ENCODE measurements at places on chromosomes 12 and 14.
A peak's percentile ranks its signal among the peaks of the same experiment; 100 is the strongest.

DNA sequence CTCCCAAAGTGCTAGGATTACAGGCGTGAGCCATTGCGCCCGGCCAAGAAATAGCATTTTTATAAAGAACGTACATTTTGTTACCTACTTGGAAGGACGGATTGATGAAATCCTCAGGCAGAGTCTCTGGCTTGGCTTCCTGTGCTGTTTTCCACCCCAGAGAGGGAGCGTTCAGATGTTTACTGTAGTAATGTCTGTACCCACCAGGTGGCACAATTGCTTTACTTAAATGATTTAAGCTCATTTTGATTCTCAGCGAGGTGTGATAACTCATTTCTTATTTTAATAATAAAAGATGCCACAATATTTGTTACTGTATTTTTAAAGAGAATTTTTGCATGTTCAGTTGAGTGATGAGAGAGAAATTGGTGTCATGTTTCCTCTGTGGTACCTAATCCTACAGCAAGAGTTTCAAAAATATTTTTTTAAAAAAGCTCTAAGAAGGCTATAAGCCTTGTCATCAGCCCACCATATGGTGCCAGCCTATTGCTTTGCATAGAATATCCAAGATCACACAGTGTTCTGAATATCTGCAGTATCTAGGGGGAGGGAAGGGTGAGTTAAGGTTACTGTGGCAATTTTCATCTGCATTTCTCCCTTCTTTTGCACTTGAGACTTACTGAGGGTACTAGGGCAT lies 82.6 kb upstream of the TRAF3 start:
- DNase-seq, result peak; percentile 75

- no peak for DNase-seq
These were observed 24.0 kb upstream of the RIC8B start for GRCh38 chr12:106750524-106750923.

- DNase-seq, result peak; percentile 38
These were observed 185.5 kb upstream of the ATP2B1 start for GRCh38 chr12:89893972-89894706.

- no peak for DNase-seq
These were observed 39.6 kb downstream of the BICD1 start for GRCh38 chr12:32146074-32146873.

DNA sequence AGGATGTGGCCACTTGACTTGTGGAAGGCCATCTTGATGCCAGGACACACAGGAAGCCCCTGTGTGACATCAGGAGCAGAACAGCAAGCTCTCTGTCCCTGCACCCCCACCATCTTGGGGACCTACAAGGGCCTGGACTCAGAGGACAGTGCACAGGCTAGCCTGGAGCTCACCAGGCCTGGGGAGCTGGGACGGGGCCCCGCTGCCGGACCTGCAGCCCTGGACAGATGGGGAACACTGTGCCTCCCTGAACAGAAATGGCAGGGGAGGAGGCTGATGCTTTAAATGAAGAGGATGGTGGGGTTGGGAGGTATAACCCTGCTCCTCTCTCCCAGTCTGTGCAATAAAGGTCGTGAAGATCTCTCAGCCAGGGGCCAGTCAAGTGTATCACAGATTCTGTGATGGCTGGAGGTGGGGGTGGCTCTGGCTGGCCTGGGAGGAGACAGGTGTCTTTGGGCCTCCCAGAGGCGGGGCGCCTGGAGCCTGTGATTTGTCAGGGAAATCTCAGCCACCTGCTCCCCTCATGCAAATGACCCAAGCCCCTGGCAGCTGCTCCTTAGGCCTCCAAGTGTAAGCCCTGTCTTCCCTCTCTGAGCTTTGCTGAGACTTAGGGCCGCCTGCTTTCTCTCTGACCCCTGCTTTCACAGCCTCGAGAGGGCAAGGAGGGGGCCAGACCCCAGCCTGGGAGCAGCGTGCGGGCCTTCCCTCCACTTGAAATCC lies 1.1 kb upstream of the GNB3 start:
- DNase-seq, result no peak

- no peak for DNase-seq
These were observed 342.7 kb downstream of the PRKD1 start for GRCh38 chr14:29584992-29585391.

DNA sequence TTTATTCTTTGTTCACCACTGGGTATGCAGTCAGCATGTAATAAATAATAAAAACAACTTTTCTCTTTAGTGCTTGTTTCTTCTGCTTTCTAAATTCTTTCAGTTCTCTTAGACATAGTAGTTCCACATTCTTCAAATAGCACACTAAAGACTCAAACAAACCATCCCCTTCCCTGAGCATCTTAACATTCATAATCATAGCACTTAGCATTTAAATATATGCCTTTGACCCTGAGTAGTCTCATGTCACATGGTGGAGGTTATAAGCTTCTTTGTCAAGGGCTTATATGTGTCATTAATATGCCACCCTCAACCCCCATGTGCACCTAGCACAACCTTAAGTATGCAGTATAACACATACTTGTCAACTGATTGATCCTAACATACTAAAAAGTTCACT lies 212.7 kb downstream of the PHLDA1 start:
- DNase-seq, result no peak

DNA sequence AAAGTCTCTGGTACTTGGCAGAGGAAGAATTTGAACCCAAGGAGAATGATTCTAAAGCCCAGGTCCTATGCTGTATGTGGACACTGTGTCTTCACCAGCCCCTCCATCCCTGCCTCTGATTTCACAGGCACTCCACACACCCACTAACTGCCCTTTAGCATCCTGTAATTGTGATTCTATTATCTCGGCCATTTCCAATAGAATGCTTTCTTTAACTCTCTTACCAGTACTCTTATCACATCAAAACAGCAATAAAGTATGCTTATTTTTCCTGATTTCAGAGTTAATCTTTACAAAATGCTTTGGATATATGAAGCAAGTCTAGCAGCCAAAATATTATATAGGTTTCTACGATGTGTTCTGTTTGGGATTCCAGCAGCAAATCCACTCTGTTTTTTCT lies 37.9 kb upstream of the BTG1 start:
- no peak for DNase-seq

- DNase-seq, result no peak
These were observed 208.9 kb downstream of the SYT1 start for GRCh38 chr12:79073506-79073905.

DNA sequence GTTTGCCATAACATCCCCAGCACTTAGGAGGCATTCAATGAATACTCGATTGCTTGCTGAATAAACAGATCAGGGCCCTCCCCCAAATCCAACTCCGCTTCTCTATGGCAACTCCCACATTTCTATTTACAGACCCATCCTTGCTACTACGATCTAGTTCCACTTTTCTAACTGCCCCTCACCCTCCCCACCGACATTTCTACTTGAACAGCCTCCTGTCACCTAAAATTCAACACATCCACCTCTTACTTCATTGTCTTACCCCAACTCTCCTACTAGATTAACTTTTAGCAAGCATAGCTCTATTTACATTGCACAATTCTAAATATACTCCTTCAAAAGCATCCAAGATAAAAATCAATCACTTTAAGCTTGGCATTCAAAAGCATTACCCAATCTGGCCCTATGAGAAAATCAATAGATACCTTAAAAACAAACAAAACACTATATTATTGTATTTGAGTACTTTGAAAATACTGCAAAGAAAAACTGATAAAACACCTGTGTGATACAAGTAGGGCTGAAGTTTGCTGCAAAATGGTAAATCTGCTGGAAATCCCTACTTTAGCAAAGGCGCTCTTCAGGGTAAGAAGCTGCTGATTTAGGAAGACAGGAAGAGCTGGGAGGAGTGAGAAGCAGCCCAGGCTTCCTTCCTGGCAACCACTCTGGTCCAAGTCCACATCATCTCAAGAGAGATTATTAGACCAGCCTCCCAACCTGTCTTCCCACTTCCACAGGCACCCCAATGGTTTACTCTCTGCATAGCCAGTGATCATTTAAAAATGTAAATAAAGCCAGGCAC lies 96.4 kb downstream of the HECTD4 start:
- DNase-seq, result no peak

- DNase-seq, result peak; percentile 94
These were observed at the start of gene SIX1 for GRCh38 chr14:60648934-60649874. Gene SIX1 (minus strand): TSS chr14:60649477. CDS start chr14:60649189, 288 bp downstream.

DNA sequence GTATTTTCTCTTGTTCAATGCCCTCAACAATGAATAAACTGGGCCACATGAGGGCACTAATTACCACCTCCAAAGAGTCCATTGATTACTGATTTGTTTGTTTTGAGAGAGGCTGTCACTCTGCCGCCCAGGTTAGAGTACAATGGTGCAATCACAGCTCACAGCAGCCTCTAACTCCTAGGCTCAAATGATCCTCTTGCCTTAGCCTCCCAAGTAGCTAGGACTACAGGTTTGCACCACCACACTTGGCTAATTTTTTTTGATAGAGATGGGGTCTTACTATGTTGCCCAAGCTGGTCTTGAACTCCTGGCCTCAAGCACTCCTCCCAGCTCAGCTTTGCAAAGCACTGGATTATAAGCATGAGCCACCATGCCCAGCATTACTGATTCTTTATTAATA lies 28.3 kb upstream of the SYCP3 start:
- no peak for DNase-seq

GRCh38 chr12:91316907-91317269 lies 134.3 kb upstream of the DCN start:
- DNase-seq, result no peak

DNA sequence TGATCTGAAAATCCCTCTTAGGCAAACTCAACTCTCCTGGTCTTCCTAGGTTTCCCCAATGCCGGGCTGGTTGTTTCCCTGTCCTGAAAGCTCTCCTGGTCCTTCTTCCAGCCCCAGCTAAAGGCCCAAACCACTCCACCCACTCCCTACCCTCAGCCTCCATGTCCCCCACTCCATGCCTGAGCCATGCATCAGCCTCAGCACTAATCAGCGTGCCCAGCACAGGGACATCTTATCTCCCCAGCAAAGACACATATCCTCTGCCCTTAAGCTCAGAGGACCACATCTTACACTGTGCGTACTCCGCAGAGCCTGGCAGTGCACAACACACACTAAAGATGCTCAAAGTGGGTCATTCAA lies 25.9 kb downstream of the ACTN1 start:
- DNase-seq, result no peak

DNA sequence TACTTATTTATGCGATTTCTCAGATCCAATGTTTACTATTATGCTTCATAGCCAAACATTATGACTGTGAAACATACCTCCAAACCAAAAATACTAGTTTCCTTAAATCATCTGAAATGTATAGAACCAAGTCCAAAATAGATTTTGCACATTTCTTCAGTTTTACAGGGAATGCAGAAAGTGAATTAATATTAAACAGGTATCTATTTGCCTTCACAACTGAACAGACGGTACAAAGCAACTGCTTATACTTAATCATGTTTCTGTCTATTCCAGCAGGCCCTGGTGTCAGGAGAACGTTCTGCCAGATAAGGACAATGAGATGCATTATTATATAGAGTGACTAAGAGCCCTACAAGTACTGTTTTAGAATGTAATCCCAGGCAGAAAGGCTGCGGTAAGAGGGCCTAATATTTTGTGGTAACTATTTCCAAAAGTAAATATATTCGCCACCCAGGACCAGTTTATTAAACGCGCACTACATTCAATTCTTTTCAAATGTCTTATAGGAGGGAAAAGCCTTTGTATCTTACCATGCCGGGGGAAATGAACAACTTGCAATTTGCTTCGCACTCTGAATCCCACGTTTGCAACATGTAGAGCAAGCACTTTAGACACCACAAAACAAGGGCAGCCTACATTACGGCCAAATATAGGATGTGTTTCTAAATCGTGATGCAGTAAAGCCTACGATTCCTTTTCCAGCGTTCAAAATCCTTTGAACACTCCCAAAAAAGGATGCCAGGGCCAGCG lies 1.5 kb downstream of the CORO1C start:
- peak; percentile 54 for DNase-seq

GRCh38 chr12:50515587-50515986 lies 10.8 kb downstream of the DIP2B start:
- DNase-seq, result no peak

DNA sequence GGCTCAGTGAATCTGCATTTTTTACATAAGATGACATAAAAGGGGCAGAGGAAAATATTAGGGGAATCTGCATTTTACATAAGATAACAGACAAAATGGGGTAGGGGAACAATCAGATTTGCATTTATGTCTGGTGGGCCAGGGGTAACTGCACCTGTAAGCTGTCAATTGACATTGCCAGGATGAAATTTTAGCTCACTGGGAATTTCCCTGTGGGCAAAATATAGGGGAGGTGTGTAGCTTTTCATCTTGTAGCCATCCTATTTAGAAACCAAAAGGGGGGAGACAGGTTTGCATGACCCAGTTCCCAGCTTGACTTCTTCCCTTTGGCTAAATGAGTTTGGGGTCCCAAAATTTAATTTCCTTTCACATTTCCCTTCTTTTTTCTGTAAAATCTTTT lies 3.5 kb downstream of the PCNX4 start:
- no peak for DNase-seq

- DNase-seq, result no peak
These were observed 319.4 kb downstream of the SYT1 start for GRCh38 chr12:79183926-79184325.

DNA sequence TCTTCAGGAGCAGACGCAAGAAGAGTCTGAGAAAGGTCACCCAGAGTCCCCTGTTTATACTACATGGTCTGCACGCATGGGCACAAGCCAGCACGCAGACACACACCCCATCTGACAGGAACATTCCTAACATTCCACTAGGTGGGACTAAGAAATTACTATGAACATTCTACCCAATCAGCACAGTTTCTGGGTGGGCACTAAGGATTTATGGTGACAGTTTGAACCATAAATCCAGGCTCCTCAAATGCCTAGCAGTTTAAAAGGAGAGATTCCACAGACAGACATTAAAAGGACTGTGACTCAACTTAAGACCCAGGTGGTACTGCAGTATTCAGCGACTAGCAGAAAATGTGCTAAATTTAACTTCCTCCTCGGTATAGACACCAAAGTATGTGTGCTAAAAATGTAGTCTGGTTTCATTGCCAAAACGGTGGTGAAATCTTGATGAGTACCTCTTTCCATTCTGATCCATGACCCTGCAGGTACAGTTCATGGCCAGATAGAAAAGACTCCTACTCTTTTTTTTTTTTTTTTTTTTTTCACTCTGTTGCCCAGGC lies 16.2 kb downstream of the ABHD4 start:
- DNase-seq, result peak; percentile 94

GRCh38 chr14:61891810-61892209 lies 129.6 kb downstream of the SNAPC1 start:
- DNase-seq, result peak; percentile 37

DNA sequence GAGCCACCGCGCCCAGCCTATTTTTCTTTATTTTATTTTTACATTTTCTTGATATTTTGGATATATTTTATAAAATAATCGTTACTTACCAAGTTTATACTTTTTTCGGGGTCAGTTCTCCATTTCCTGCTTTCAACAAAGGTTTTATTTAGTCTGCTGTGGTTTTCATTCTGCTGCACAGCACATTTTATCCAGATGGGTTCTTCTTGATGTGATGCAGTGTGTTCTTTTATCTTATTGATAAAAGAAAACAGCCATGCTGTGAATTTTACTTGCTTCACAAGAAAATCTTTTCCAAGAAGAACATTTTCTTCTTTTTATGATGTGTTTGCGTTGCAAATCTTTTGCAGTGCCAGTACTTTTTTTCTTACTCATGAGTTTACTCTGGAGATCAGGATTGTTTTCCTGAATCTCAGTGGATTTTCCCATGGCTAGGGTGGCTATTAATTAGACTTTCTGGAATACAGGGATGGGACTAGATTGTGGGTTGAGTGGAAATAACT lies 192.5 kb downstream of the ADGRD1 start:
- no peak for DNase-seq

All from RWPE1 (cell line).